ENCODE measurements at places on chromosomes 16 and 17.

DNA sequence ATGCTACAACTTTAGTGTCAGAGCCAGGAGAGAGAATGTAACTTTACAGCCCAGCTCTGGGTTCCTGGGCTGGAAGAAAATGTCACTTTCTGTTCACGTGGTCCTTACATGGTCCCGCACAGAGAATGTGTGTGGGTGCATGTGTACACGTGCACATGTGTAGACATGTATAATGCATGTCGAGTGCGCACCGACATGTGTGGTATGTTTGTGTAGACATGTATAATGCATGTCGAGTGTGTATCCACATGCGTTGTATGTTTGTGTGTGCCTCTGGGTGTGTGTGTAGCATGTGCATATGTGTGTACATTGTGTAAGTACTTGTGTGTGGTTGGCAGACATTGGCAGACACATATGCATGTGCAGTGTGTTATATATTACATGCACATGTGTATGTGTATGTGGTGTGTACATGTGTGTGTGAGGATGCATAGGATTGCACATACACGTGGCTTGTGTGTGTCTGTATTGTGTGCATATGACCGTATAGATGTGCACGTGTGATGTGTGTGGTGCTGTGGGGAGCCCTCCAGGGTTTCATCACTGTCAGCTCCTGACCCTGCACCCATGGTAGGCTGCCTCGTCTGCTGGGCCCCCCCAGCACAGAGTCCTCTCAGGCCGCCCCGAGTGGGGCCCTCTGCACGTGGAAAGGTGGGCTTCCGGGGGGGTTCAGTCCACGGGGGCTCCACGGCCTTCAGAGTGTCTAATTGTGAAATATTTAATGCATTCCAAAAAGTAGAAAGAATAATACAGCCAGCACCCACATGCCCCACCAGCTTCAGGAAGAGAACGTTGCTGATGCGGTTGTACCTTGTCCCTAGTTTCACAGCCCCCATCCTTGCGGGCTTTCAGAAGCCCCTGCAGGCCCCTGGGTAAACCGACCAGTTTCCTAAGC is 214.2 kb upstream of the GSE1 start:
- no peak for DNase-seq

- no peak for DNase-seq
Measured at GRCh38 chr16:81539759-81540472, 95.3 kb downstream of the CMIP start.

DNA sequence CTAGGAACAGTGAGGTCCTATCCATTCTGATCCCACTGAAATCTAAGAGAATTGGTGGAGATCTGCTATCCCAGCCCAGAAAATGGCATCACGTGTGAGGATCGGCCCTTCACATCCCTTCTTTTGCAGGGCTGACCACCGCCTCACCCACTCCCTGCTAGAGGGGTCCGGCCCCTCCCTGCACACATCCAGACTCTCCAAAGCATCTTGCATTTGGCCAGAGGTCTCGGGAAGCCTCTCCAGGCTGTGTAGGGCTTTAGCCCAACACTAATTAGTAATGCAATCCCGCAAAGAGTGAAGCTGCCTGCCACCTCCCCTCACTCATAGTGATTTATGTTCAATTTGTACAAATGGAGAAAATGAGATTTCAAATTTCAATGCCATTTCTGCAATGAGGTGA is 434.4 kb upstream of the ZFHX3 start:
- no peak for DNase-seq

- no peak for DNase-seq
Measured at GRCh38 chr16:77944631-77945030, 77.7 kb upstream of the CLEC3A start.

- no peak for DNase-seq
Measured at GRCh38 chr17:5291683-5292350, 9.7 kb downstream of the RABEP1 start.

GRCh38 chr17:71792966-71793365 is 327.9 kb upstream of the SOX9 start:
- DNase-seq: no peak

DNA sequence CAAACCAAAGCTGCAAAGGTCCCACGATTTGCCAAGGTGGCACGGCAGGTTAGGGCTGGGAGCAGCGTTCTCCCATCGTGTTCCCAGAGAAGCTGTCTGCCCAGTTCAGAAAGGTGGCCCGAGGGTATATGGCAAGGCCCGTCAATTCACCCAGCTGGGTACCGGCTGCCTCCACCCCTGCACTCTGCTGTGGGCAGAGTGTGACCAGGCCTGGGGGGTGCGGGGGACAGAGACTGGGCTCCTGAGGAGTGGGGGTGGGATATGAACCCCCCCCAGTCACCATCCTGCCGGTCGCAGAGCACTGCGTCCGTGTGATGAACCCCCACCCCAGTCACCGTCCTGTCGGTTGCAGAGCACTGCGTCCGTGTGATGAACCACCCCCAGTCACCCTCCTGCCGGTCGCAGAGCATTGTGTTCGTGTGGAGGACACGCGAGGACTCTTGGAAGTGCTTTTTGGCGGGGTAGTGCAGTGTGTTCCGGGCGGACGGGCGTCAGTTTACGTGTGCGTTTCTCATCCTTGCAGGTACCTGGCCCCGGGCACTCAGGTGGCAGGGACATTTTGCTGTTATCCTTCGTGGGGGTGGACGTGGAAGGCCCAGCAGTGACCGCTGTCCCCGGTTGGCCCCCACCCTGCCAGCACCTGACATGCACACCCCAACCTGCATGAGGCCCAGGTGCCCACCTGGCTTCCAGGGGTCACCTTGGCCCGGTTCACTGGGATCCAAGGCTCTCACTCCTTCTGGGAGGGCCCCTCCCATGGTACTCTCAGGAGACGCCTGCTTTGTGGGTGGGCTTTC is 2.7 kb upstream of the FASN start:
- DNase-seq: no peak

- DNase-seq: no peak
Measured at GRCh38 chr17:21286066-21286770, 1.7 kb downstream of the MAP2K3 start.

DNA sequence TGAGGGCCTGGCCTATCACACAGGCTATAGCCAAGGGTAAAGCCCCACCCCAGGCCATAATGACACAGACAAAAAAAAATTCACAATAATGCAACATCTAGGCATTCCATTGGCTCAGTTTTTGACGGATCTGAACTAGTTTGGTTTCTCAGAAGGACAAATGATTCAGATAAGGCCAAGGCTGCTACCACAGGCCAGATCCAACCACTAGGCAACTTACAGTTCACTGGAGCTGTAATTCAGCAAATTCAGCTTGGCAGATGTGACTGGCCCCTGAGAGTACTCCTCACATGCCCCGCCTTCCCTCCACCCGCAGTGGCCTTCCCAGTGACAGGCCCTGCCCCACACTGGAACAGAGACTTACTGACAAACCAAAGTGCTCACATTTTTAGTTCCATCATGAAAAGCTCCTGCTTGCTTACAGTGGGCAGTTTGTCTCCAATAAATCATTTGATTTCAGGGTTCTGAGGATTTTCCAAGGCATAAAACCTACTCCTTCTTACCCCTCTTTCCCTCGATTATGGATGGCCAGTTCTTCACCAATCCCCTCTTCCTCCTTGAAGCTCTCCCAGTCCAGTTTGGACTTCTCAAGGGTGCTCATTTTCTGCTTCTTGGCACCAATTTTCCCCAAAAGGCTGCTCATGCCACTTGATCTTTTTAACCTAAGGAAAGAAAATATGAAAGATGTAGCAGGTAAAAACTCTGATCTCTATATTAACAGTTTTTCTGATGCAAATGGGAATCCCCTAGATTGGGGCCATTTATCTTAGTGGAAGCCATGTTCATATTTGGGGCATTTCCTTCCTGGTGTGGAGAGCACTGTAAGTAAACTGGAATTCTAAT is 53.3 kb upstream of the BCAR1 start:
- DNase-seq: no peak

DNA sequence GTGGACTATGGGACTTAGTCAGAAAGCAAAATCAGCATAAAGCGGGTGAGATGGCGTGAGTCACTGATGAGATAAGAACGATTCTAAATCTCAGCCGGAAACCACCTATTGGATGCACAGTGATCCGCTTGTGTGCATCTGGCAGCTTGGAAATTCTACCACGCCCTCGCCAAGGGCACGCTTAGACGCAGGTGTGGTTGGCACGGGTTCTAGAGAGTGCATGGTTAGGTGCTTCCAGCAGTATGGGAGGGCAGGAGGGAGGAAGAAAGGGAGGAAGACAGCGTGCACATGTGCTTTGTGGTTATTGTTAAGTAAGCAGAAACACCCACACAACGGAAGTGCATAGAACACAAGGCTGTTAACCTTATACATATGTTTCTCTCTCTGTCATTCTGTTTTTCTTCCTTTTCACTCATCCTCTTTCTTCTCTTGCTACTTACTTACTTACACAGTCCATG is 374.0 kb upstream of the ASIC2 start:
- DNase-seq: no peak

DNA sequence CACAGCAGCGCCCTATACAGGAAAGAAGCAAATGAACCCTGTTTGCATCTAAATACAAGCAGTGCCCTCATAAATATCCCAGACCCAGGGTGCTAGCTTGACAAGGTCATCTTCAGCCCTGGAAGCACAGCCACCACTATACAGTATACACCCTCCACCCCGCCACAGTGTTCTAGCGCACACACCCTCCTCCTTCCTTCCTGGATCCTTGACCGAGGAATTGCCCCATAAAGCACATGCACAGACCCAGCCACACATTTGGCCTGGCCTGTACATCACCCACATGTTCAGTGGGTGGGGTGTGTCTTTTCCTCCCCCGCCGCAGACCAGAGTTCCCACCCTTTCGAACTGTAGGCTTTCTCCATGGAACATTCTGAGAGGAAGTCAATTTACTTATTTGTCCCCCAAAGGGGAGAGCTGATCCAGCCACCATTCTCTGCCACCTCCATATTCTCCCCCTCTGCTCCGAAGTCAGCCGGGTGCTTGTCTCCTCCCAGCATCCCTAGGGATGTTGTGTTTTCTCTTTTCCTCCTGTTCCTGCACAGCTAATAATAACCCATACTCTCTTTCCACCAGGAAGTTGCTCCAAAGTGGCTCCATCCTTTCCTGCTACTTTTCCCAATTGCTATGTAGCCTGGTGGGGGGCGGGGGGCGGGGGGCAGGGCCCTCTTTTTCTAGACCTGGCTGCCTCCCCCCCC is 6.6 kb downstream of the ABI3 start:
- peak; percentile 58 for DNase-seq

DNA sequence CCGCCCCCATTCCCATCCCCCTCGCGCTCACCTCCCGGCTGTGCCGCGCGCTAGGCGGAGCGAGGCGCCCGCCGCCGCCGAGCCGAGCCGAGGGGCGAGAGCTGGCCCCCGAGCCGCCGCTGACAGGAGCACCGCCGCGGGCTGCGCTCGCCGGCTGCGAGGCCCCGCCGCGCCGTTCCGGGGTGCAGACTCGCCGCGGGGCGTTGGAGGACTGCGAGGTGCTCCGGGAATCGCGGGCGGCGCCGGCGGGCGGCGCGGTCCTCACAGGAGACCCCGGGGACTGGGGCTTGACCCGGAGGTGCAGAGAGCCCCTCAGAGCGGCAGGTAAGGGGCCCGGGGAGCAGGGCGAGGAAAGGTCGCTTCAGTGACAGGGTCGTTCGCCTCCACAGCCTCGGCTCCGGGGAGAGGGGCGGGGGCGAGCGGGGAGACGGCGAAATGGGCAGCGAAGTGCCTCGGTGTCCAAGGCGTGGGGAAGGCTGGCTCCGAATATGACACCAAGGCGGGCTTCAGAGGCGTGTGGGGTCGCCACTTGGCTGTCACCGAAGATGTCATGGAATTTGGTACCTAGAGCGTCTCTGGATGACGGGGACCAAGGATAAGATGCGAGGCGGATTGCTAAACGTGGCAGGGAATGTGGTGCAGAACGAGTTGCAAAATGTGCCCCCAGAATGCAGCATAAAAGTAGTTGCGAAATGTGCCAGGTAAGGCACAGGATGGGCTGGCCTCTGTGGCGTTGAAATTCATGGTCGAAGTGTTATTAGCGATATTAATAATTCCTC is 580 bp downstream of the TANC2 start:
- peak; percentile 3 for DNase-seq

DNA sequence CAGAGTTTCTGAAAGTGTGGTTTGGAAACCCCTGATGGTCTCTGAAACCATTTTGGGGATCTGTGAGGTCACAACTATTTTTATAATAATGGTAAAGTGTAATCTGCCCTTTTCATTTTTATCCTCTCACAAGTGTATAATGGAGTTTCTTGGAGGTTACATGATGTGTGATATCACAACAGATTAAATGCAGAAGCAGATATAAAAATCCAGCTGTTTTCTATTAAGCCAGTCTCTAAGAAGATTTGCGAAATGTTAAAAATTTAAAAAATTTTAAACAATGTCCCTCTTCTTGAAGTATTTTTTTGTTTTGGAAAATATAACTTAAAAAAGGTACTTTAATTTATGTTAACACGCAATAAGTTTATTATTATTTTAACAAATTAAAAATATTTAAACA is 48.7 kb downstream of the RPGRIP1L start:
- no peak for DNase-seq

GRCh38 chr17:80792373-80792781 is 199.3 kb upstream of the CHMP6 start:
- DNase-seq: no peak
